ENCODE measurements at places on chromosomes 2 and 18.

DNA sequence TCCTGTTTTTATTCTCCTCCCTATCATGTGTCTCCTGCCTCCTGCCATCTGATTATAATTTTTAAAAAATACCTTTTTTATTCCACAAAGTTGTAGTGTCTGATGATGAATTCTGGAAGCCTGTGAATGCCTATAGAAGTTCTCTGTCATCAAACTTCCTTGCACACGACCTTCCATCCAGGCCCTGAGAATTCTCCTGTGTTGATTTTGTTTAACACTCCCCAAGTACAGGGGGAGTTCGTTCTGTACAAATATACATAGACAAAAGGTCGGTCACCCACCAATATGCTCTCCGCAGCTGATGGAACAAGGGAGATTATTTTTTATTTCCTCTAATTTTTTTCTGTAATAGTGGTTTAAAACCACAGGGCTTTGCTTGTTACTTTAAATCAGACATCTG is 232.5 kb downstream of the PIEZO2 start:
- DNase-seq: no peak

DNA sequence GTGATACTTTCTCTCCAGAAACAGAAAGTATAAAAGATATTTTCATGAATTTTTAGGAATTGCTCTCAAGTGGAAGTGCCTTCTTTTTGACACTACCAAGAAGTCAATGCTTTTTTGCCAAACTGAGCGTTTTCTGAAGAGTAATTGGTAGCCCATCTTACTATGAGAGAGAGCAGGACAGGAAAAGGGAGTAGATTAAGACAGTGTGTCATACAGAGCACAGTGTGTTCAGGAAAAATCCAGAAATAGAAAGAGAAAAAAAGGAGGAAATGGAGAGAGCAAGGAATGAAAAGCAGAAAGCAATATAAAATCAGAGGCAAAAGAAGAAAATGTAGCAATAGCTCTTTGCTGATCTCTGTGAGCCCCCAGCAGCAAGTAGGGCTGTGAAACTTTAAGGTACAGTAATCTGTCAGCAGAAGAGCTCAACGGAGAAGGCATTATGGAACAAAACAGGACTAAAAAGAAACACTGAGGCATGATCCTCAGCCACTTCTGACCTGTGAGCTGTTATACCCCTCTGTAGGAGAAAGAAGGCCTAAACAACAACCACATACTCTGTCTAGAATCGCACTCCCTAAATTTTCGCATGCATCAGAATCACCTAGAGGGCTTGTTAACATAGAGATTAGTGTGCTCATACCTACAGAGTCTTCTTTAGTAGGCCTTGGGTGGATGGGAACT is 15.0 kb upstream of the PGAP1 start:
- DNase-seq: no peak

- DNase-seq: no peak
These were observed 33.2 kb downstream of the SPOPL start for GRCh38 chr2:138534791-138535190.

DNA sequence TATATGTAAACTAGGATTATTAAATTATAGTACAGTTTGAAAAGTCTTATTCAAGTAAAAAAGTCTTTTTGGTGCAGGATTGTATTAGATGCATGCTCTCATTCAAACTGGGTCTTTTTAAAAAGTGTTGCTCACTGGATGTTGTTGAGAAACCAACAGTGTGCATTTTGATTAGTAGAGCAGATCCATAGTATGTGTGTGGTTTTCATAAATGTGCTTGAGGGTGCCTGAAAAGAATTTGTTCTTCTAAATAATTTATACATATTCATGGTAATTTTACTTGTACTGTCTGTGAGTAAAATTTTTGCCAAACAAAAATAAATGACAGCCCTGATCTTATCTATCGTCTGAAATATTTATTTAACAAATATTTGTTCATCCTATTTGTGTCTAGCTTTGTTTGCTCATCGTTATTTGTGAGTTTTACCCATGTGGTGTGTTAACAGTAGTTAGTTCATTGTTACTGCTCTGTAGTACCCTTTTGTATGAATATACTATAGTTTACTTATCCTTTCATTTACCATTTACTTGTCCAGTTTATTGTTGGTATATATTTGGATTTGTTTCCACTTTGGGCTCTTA is 50.4 kb downstream of the PTPN4 start:
- DNase-seq: no peak

DNA sequence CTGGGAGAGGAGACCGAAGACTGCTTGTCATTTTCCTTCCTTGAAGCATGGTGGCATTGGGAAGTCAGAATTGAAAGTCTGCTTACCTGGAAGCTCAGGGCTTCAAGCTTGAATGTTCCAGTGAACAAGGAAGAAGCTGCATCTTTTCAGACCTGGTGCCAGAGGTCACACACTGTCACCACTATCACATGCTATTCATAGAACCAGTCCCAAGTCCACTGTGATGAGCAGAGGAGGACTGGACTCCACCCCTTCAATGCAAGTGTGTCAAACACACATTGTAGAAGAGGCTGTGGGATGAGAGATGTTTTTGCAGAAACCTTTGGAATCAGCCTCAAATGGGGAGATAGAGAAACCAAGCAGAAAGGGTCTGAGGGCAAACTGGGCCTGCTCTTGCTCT is 81.4 kb downstream of the LYPD1 start:
- no peak for DNase-seq

DNA sequence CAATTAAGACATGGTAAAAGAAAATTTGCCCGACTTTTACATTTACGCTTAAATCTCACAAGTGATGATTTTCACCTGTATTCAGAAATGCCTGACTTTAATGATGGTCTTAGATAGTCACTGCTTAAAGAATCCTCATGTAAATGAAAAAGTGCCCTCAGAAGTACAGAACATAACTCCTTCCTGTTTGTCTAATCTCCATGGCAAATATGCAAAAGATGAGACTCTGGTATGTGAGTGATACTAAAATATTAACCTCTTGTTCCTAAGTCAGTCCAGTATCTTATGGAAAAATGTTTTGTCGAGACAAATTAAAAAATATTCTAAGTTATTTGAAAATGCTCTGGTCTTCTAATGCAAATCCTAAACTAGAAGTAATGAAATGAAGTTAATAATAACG is 29.2 kb downstream of the KCTD1 start:
- no peak for DNase-seq

GRCh38 chr2:63778391-63778790 is 63.3 kb upstream of the UGP2 start:
- no peak for DNase-seq

DNA sequence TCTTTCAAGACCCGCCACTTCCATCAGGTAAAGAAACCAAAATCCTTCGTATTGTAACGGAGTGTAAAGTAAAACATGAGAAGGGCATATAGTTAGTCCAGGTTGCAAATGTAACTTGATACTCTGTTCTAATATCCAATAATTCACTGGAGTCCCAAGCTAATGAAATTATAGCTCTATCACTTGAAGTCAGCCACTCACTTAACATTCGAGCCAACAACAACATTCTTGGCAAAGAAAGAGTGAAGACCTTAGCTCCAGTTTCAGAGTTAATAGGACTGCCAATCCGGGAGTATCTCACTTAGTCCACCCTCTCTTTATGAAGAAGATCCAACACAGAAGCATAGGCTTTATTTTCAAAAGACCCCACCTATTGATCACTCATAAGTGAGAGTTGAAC is 298.0 kb upstream of the SOX11 start:
- no peak for DNase-seq

DNA sequence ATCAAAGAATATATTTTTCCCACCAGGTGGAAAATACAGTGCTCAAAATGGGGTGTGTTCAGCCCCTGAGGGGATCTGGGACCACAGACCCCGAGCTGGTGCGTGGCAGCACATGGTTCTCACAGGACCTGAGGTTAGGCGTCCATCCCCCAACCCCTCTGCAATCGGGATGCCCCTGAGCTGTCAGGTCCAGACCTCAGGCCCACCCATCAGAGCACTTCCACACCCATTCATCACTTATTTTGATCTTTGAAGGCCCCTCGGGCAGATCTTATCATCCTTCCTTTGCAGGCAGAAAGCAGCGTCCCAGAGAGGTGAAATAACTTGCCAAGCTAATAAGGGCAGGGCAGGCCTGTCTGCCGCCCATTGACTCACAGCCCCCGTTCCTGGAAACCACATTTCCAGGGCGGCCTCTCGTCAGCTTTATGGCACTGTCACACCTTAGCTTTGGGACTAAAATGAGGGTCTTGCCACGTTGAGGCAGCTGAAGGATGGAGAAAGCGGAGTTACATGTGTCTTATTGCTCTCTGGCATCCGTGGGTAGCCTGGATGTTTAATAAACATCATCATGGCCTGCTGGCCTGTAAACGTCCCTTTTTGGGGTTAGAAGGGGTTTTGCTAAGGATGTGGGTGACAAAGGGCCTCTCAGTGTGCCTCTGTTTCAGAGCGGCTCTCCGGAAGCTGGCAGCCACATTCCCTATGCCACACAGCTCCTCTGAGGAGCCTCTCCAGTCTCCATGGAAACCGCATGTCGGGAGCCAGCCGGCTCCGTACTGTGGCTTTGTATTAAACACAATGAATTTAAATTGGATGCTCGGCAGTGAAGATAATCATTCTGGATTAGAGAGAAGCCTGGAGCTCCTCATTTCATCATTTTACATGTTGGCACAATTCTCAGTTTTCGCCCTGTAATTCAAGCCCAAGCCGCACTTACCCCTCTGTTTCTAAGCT is 58.3 kb upstream of the MAPRE3 start:
- DNase-seq: no peak

DNA sequence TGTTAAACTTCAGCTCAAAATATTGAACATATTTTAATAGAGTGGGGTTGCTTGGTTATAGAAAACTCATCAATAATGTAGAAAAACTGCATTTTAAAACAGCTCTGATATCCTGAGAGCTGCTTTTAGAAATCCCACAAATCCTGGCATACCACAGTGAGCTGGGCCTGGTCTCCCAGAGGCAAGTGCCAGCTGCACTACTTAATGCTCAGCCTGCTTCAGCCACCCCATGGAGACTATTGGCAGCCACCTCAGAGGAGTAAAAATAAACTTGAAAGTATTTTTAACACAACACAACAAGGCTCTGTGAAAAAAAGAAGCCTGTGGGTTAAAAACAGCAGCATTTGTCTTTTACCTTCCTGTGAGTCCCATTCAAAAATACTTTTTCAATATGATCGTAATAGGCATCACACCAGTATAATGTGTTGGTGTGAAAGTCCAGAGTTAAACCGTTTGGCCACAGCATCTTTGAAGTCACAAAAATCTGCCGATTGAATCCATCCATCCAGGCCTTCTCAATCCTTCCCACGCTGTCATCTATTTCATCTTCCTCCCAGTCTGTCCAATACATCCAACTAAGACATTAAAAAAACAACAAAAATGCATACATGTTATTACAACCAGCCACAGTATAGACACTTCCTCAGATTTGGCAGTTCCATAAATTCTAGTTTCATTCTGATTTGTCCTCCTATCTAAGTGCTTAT is 1115.3 kb downstream of the LRP1B start:
- no peak for DNase-seq

GRCh38 chr2:27461118-27461517 is 18.9 kb downstream of the KRTCAP3 start:
- DNase-seq: no peak

DNA sequence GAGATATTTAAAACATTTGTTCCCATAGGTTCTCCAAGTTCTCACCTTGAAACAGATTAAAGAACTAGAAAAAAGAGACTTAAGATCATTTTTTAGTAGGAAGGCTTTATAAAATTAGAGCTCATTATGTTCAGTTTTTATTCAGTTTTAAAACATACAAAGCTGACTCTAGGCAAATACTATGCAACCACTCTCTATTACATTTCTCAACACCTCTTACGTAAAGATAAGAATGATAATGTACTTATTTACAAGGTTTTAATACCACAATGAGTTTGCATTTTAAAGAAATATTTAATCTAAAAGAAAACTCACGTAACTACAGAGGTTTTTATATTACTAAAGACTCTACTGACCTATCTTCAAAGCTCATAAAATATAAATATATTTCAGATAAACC is 68.8 kb downstream of the TMEM131 start:
- DNase-seq: no peak

- DNase-seq: no peak
These were observed 263.6 kb downstream of the SS18 start for GRCh38 chr18:25826823-25827222.

DNA sequence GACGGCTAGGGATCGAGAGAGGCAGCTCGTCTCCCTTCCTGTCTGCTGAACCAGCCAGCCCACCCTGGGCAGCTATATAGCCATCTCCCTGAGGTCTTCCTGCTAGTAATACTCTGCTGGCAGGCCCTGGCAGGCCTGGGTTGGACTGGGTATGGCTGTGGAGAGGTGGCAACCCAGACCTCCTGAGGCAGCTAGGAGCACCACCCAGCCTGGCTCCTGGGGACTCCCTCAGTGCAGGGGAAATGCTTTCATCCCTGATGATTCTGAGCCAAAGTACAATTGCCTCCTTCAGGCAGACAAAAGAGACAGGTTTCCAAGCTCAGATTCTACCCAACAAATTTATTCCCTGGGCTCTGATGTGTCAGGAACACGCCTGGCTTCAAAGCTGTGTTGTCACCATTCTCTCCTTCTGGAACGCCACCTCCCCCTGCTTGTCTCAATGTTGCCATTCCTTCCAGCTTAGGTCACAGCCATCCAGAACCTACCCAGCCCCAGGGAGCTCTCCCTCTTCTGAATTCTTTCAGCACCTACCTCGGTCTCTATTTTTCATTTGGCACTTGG is 4.7 kb upstream of the DNAJB2 start:
- DNase-seq: no peak

GRCh38 chr2:204134421-204134820 is 197.9 kb downstream of the ICOS start:
- no peak for DNase-seq

- no peak for DNase-seq
These were observed 23.3 kb downstream of the TRABD2A start for GRCh38 chr2:84857566-84857965.

DNA sequence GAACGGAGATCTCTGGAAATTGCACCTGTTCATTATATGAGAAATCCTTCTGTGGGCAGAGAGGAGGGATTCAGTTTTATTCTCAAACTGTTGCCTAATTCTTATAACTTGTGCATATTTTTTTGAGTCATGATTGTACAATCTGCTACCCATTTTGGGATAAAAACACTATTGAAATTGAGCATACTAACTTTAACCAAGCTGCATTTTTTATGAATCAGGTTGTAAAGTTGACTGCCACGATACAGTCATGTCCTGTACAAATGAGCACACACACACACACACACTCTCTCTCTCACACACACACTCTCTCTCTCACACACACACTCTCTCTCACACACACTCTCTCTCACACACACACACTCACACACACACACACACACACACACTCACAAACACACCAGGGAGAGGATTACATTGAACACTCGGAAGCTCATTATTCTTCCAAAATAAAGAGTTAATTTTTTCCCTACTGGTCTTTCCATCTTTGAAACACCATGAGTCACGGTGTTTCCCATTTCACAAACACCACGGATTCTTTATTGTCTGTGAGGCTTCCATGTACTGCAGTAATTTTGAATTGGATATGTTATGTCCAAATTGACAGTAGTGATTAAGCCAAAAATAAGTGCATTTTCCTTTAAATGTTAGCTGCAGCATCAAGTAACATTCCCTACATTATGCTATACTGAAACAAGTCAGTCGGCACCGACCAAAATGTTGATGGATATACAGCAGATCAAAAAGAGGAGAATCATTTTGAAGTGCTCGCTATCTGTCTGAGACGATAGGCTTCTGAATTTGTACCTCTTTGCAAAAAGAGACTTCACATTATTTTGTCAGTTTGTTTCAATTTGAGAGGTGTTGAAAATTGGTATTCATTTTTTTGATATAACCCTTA is 216.9 kb downstream of the ARHGAP15 start:
- no peak for DNase-seq

GRCh38 chr2:105378921-105379383 is 19.9 kb downstream of the FHL2 start:
- DNase-seq: no peak

- no peak for DNase-seq
These were observed 8.0 kb upstream of the PDIA6 start for GRCh38 chr2:10820562-10820961.

Measured in stimulated activated CD4-positive, alpha-beta T cell treated with anti-CD3 and anti-CD28 coated beads, Interleukin-1b, Interleukin-23, amount 100 ng/mL, for 1 hour (primary cell).